ENCODE measurements at places on chromosomes 12 and 14.

DNA sequence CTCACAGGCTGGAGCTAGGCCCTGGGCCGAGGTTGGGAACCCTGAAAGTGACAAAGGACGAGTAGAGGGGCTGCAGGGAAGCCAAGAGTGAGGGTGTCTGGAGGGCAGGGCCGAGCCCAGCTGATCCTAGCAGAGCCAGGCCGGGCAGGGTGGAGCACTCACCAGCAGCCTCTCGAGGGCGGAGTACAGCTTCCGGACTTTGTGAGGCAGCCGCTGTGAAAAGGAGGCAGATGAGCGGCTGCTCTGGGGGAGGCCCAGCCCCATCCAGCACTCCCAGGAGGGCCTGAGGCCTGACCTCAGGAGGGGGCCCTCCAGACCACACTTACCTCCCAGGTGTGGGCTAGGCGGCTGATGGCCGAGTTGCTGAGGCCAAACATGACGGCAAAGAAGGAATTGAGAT, 14.7 kb upstream of the ENDOU start:
- no peak for DNase-seq

DNA sequence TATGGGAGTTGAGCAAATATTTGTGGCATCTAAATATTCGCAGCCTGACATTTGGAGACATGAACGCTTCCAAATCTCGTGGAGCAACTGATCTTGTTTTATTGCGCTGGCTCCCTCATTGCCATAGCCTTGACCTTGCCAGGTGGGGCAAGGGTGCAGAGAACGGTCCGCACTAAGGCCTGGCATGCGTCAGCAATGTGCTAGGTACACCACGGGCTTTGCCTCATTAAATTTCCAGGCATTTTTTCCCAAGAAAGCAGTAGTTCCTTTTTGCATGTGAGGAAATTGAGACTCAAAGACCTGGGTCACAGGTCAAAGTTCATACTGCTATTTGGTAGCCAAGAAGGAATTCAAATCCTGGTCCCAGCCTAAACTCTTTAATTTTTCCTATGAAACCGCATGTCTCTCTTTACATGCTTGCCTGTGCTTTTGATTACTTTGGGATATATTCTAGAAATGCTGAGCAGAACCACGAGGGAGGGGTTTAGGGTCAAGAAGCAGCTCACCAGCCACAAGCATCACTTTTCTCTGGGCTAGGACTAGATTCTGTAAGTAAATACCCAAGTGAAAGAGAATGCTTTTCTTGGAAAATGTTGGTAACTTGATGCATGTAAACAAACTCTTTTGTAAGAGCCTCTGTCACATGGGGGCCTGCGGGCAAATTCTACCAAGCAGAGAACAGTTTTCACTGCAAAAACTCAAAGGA, 891.6 kb downstream of the VRK1 start:
- DNase-seq = no peak

- peak; percentile 98 for DNase-seq
These were observed 3.6 kb upstream of the FOS start for GRCh38 chr14:75274899-75275569.

- peak; percentile 4 for DNase-seq
These were observed 434.1 kb downstream of the NOVA1 start for GRCh38 chr14:26163761-26164160.

DNA sequence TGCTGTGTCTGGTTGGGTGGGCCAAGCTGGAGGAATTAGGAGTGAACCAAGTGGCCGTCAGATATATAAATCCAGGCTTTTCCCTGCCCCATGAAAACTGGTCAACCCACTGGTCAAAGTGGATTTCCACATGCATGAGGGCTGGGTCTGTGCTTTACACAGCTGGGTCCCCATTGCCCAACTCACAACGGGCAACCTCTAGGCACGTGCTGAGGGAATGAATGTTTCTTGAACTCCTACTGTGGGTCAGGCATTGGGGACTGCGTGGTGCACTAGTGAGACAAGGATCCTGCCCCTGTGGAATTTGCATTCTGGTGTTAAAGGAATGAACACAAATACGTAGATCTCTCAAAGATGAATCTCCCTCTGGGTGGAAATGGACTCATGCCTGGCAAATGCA, 7.5 kb upstream of the AACS start:
- DNase-seq = no peak

- peak; percentile 79 for DNase-seq
These were observed 272 bp downstream of the HECTD1 start for GRCh38 chr14:31207287-31207754.

DNA sequence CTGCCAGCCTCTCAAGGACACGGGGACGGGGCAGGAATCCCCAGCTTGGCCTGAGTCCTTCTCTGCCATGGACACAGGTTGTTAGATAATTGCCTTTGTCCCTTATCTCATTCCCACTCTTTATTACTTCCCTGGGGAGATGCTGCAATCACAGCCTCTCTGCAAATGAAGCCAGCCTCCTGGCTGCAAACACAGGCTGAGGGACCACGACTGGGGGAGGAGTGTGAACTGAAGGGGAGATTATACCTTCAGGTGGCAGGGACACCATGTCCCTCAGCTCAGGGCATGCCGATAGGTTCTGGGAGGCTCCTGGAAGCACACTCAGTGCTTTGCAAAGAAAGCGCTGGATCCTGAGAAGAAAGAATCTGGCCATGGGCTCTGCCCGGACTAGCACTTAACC, 16.1 kb upstream of the CHGA start:
- no peak for DNase-seq

GRCh38 chr12:81257947-81258551, 180.2 kb downstream of the ACSS3 start:
- peak; percentile 67 for DNase-seq

- DNase-seq = no peak
These were observed 24.0 kb downstream of the LRIG3 start for GRCh38 chr12:58896278-58896677.

GRCh38 chr12:2282318-2282717, 229.5 kb downstream of the CACNA1C start:
- DNase-seq = no peak

DNA sequence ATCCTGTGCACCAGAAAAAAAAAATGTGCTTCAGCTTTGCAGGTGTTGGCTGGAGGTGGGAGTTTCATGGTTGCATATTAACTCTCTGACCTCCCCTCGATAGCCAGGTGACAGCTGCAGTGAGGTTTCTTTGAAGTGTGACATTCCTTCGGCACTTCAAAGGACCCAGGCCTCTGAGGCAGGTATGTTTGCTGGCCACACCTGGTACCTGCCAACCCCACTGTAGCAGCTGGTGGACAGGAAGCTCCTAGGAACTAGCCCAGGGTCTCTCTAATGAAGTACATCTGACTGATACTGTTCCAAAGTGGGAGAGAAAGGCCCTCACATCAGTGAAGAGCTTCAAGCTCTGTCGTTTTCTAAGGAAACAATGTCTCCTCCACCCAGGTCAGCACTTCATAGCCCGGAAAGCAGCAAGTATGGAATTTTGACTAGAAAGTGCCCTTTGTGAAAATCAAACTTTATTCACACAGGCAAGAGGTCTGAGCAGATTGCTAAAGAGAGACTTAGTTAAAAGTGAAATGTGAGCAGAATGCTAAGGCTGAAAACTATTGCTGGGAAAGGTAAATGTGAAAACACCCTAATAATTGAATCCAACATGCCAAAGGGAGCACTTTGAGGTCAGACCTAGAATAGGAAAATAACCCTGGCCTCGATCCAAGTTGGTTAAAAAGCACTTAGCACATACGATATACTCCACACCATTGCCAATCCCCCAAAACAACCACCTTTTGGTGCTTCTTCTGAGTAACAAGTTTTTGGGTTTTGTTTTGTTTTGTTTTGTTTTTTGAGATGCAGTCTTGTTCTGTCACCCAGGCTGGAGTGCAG, 71.3 kb downstream of the PHLDA1 start:
- DNase-seq = no peak

DNA sequence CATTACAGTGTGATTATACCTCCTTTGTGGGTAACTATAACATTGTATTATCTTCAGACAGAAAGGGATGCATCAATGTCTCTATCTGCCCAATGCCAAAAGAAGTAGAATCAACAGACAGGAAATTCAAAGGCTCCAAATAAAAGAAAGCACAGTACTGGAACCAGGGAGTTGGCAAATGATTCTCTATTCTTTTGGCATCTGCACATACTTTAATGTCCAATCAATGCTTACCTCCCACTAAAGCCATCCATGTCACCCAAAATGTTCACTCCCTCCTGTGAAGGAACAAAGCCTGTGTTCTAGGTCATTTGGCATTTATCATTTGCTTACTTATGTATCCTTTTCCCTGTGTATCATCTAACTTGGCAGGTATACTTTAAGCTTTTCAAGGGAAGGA, 36.7 kb downstream of the KIF21A start:
- no peak for DNase-seq

- no peak for DNase-seq
These were observed 1.2 kb upstream of the SH2B3 start for GRCh38 chr12:111404362-111405148.

GRCh38 chr12:92439420-92439805, 263.4 kb upstream of the PLEKHG7 start:
- DNase-seq = peak; percentile 21

DNA sequence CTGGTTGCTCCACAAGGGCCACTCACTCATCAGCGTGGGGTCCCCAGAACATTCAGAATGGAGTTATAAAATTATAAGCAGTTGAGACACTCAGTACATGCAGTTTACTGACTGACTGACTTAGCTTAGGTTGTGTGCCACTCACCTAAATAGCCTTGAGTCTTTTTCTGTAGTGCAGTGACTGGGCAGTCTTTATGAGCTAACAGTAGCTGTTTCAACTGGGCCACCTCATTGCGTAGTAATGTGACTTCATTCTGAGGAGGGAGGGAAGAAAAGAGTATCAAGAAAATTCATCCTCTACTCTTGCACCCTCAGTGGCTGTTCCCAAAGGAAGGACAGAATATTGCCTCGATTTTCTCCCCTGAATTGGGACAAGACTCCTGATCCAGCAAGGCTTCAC, 15.8 kb upstream of the NPFF start:
- DNase-seq = no peak

DNA sequence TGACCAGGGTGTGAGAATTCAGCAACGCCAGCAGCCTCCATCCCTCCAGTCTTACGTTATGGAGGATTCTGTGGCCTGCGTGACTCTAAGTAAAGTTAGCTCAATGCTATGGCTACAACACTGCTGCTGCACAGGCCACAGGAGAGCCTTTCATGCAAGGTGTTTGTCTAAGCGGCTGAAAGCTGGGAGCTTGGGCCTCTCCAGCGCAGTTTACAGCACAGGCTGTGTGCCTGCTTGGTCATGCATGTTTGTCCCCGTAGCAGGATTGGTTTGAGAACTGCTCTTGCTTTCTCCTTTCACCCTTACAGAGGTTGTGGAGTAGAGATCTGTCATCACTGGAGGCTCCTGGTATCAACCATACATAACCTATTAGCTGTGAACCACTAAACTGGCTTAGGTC, 113.1 kb upstream of the TMCC3 start:
- DNase-seq = no peak

DNA sequence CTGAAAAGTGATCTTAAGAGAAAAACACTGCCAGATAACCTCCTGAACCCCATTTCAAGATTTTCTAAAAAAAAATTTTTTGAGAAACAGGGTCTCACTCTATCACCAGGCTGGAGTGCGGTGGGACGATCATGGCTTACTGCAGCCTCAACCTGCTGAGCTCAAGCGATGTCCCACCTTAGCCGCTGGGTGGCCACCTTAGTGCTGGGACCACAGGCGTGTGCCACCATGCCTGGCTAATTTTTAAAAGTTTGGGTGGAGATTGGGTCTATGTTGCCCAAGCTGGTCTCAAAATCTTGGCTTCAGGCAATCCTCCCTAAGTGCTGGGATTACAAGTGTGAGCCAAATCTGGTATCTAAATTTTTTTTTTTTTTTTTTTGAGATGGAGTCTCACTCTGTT, 3.4 kb downstream of the PNMA1 start:
- no peak for DNase-seq

GRCh38 chr14:24659916-24660570, 26.1 kb upstream of the GZMB start:
- peak; percentile 86 for DNase-seq

DNA sequence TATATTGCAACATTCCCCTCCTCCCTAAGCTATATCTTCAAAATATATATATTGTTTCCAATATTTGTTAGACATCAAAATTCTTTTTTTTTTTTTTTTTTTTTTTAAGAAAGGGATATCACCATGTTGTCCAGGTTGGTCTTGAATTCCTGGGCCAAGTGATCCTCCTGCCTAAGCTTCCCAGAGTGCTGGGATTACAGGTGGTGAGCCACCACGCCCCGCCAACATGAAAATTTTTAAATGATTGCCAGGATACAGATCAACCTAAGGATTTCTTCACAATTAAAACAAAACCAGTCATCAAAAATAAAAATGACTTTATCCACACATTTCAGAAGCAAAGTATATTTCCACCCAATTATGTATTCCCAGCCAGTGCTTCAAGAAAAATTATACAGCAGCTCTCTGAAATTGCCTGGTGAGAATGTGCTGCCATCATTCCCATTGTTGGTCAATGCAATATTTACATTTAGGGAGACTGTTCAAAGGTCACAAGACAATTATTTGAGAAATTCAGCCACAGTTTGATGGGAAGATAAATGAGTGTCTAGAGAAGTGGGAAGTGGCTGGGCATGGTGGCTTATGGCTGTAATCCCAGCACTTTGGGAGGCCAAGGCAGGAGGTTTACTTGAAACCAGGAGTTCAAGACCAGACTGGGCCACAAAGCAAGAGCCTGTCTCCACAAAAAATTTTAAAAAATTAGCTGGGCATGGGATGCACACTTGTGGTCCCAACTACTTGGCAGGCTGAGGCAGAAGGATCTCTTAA, 141.7 kb upstream of the AMIGO2 start:
- no peak for DNase-seq

DNA sequence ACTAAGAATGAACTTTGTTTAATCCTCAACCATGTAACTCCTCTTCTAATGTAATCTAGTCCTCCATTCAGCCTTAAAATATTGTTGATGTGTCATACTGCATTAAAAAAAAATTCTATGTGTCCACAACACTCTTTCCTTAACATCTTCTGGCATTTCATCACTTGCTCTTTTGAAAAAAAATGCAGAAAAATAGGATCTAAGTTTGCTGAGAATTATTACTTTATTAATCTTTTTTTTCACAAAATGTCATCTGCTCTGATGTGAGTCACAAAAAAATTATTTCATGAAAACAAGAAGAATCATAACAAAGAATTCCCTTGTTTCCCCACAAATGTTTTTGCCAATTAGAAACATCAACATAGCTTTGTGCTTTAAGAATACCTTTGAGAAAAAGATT, 410.1 kb upstream of the MGAT4C start:
- DNase-seq = no peak

DNA sequence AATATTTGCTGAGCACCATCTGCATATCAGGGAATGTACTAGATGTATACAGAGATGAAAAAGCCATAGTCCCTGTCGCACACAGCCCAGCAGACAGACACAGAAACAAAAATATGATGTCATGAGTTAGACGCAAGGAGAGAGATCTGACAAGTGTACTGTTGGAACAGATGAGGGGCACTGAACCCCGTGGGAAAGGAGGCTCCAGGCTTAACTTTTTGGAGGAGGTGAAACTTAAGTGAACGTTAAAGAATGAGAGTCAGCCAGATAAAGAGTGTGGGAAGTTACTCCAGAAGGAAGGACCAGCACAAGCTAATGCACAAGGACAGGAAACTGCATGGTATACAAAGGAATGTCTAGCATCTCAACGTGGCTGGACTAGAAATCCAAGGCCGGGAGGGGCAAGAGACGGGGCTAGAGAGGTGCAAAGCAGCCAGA, 2.5 kb upstream of the ACTN1 start:
- no peak for DNase-seq
